Activated naive CD8-positive, alpha-beta T cell treated with anti-CD3 and anti-CD28 coated beads, Interleukin-2, amount 10 ng/mL, durations not matched to agents 7 days and 5 days (primary cell): ENCODE measurements at places on chromosomes 7 and 10. TPM values are rescaled to one million over a fixed set of nuclear protein-coding genes. Genes with fewer than 3 reads are reported as not detected.

- DNase-seq = no peak
- H3K27me3 ChIP-seq = no peaks in the 10 kb centered on the region
- no peak overlapping the region for H3K4me3 ChIP-seq
- peaks cover 13% of the 10 kb centered on the region for H3K4me1 ChIP-seq
- H3K36me3 ChIP-seq = peaks cover 16% of the 10 kb centered on the region
Observed at GRCh38 chr7:76333511-76334101, 25.2 kb downstream of the YWHAG start.

- H3K27ac ChIP-seq = no peak overlapping the region
- no peak for DNase-seq
- no peaks in the 10 kb centered on the region for H3K4me1 ChIP-seq
- H3K36me3 ChIP-seq = no peaks in the 10 kb centered on the region
- no peak overlapping the region for H3K4me3 ChIP-seq
Observed at GRCh38 chr10:84607523-84607922, 279.1 kb downstream of the CCSER2 start.

DNA sequence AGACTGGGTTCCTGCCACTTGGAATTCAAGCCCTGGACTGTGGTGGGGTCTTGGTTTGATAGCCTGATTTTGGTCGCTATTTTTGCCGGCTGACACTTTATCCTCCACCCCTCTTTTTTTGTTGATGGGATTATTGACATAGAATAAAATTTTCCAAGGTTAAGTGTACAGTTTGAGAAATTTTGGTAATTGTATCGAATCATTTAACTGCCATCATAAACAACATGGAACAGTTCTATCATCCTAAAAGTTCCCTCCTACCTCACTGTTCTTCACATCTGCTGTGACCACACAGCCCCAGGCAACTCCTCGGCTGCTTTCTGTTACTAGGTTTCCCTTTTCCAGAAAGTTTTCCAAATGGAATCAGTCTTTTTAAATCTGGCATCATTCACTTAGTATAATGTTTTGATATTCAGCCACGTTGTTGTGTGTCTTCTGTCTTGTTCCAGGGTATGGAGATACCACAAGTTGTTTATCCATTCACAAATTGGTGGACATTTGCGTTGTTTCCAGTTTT, 50.6 kb upstream of the STEAP1B start:
- peaks cover 18% of the 10 kb centered on the region for H3K4me1 ChIP-seq
- no peak overlapping the region for H3K27ac ChIP-seq
- no peaks in the 10 kb centered on the region for H3K36me3 ChIP-seq
- DNase-seq = no peak
- H3K27me3 ChIP-seq = peaks cover 75% of the 10 kb centered on the region

GRCh38 chr7:47461161-47461560, 120.8 kb downstream of the TNS3 start:
- no peak for DNase-seq
- H3K27me3 ChIP-seq = peaks cover 6% of the 10 kb centered on the region
- no peaks in the 10 kb centered on the region for H3K36me3 ChIP-seq
- no peak overlapping the region for H3K4me3 ChIP-seq

- no peaks in the 10 kb centered on the region for H3K36me3 ChIP-seq
- H3K27ac ChIP-seq = no peak overlapping the region
- H3K27me3 ChIP-seq = no peaks in the 10 kb centered on the region
- DNase-seq = no peak
Observed at GRCh38 chr10:49740346-49741107, 21.6 kb downstream of the OGDHL start.

Gene SCIN
- 0.77 TPM for total RNA-seq

Gene PNLIPRP2
- total RNA-seq = not detected
